ENCODE measurements at places on chromosomes 3 and 15.

DNA sequence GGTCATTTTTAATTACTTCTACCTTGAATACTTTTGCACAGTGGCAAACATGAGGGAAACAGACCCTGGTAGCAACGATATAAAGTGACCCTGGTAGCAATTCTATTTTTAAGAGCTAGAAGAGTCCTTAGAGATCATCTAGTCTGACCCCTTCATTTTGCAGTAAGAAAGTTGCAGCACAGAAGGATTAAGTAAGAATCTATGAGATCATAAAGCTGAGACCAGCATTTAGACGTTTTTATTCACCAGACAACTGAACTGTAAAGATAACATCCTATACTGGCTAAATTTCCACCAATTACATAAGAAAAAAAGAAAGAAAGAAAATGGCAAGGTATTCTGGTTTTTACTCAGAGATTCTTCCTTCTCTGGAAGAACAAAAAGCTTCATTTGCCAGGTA is 49.9 kb downstream of the LRRFIP2 start:
- DNase-seq = no peak

DNA sequence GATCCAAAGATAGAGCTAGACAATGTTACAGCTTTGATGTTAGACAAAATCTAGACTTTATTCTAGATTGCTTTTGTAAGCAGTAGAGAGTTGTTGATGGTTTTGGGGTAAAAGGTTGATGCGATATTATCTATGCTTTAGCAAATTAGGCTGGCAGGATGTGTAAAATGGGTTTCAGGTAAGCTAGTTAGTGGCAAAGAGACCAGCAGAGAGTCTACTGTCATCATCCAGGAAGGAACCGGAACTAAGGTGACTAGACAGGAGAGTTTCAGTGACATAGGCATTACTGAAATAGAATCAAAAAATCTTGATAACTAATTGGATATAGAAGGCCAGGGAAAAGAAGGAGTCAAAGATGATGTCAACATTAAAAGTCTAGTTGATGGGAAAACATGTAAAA is 11.1 kb downstream of the OR5K2 start:
- no peak for DNase-seq

DNA sequence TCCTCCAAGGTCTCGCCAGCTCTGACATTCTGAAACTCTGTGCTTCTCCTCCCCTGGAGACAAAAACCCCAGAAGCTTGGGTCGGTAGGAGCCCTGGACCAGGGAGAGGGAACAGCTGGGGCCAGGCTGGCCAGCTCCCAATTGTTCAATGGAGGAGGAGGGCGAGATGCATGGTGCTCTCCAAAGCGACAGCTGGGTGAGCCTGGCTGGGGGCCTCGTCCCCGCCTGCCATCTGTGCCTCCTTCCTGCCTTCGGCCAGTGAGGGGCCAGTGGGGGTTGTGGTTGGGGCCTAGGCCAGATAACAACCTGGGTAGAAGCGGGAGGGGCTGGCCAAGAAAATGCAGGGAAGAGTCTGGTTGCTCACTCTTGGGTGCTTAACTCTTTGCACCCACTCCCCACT is 79.4 kb downstream of the CORO2B start:
- no peak for DNase-seq

DNA sequence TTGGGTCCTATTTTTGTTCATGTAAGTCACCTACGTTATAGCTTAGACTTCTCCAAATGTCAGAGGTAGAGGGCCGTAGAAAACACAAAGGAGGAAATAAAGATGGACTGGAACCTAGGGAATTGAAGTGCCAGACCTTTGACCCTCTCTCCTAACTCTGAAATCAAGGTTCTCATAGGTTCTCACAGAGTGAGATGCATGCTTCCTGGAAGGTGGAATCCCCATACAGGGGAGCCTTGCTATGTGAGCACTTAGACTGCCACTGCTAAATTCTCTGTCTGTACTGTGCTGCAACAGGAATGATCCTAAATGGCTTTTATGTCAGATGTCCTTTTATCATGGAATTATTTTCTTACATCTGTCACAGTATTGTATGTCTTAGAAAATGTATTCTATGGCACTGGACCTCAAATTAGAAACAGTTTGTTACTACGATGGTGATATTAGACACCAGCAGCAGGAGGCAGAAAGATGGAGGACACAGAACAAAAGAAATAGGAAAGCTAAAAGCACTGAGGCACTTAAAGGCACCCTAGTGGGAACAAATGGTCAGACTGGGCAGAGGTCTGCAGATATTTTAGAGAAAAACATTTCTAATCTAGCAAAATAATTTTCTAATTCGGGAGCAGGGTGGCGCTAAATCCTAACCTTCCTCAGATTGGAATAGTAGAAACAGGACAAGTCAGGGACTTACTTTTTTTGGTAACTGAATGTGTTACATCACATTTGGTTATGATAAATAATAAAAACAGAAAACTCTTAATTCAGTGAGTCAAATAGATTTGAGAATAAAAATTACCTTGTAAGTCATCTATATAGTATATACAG is 60.2 kb upstream of the CDAN1 start:
- no peak for DNase-seq

DNA sequence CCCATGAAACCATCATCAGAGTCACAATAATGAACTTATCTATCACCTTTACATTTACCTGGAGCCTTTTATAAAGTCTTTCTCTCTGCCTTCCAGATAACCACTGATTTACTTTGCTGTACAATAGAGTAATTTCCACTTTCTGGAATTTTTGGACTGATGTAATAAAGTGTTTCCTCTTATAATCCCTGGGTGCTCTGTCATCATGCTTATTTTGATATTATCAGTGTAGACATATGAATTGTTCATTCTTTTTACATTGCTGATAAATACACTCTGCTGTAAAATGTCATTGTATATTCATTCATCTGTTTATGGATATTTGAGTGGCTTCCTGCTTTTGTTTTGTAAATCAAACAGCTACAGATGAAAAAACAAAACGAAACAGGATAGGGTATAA is 27.0 kb upstream of the IREB2 start:
- no peak for DNase-seq

GRCh38 chr3:36477655-36478054 is 97.4 kb downstream of the STAC start:
- DNase-seq = no peak

GRCh38 chr3:8565376-8565775 is 63.8 kb downstream of the LMCD1 start:
- no peak for DNase-seq

DNA sequence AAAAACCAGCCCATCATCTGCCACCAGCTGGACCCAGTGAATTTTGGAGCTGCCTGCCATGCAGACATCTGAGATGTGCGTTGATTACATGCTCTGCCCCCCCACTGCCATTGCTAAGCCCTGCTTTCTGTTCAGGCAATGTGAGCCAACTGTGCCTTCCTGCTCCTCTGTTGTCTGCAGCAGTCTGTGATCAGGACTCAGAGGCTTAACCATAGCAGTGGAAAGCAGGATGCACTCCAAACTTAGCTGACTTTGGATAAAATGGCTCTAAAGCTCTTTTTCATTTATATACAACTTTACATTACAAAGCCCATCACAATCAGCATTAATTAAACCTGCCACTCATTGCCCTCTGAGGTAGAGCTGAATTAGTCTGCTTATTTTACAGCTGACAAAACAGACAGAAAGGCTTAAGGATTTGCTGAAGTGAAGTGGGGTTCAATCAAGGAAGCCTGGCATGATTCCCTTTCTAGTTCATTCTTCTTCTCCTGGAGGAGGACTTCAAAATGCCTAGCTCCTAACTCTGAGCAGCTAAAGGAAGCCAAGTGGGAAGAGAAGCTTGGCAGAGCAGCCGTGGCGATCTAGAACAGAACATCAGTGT is 15.7 kb upstream of the RPS27L start:
- no peak for DNase-seq

DNA sequence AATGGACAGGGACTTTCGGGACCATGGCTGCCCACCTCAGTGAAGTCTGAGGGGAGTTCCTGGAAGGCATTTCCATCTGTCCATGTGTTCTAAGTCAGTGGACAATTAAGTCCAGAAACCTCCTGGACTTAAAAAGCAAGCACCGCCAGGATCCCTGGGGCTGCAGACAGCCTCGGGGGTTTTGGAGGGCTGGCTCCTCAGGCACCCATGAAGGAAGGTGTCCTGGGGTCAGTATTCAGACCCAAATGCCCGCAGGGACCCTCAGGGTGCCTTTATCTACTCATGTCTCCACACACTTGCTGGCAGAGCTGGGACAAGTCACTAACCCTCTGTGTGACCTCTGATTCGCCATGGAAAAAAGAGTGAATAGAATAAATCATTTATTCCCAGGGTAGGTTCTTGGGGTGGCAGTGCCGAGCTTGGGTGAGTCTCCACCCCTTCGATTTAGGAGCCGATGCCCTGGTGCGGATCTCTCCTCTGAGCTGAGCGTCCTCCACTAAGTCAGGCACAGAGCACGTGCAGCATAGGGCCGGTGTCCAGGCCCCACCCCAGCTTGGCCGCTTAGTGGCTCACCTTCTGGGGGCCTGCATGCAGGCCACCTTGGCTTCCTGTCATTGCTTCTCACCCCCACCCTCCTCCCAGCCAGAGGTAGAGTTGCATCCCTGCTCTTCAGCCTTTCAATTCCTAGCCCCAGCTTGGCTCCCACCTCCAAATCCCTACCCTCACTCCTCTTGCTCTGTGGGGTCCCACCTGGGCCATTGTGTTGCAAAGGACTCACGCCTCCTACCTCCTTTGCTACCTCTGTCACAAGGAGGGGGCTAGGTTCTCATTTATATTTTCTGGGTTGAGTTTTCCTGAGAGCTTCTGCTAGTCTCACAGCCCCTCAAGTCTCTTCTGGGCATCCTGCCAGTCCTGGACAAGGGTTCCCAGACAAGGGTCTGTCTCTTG is 19.9 kb downstream of the SLC6A6 start:
- no peak for DNase-seq

DNA sequence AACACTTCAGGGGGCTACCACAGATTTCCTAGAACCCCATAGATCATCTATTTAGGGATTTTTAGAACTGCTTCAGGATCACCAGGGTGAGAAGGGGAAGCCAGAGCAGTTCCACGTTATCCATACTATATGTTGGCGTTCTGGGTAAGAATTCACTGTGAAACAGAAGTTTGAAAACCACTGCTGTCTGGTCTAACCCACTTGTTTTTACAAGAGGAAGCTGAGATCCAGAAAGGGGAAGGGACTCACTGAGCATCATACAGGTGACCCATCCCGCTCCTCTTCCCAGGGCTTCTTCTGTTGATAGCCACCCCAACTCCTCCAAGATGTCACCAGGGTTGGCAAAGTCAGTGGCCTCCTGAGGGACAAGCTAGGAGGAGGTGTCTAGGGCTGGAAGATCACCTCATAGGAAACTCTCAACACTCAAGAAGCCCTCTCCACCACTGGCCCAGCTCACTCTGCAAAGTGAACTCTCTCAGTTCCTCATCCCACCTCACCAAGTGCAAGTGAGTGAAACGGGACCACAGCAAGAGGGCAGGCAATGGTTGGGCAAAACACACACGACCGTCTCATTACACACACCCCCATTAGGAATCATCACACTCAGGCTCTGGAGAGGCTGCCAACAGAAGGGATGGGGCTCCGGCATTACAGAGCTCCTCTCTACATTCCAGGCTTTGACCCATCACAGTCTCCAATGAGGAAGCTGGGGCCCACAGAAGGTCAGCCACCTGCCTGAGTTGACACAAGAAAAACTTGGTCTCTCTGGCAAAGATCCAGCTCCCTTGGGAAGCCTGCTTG is 1.8 kb downstream of the DAPK2 start:
- no peak for DNase-seq

- no peak for DNase-seq
These were observed 45.4 kb downstream of the WNT7A start for GRCh38 chr3:13834258-13835035.

DNA sequence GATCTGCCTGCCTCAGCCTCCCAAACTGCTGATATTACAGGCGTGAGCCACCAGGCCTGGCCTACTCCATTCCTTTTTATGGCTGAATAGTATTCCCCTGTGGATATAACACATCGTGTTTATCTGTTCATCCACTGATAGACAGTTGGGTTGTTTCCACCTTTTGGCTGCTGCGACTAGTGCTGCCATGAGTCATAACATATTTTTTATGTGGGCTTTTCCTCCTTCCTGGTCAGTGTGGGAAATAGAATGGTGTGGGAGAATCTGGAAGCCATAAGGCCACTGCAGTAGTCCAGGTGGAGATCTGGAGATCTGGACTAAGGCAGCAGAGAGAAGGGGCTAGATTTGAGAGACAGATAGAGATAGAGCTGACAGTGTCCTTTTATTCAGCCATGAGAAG is 16.2 kb downstream of the LCMT2 start:
- no peak for DNase-seq

DNA sequence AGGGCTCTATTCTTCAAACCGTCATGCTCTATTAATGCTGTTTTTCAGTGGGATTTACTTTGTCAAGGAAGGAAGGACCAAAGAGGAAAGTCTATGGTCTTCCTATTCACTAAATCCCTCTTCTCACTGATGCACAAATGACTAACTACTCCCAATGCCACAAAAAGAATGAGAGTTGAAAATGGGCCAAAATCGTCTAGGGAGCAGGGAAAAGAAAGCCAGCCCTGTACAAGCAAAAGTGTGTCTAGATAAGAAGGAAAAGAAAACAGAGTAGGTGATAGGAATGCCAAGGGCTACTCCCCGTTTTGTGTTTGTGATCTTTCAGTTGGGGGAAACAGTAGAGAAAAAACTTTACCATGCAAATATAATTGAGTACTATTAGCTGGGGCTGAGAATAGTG is 97.2 kb upstream of the TMCO5A start:
- DNase-seq = no peak

DNA sequence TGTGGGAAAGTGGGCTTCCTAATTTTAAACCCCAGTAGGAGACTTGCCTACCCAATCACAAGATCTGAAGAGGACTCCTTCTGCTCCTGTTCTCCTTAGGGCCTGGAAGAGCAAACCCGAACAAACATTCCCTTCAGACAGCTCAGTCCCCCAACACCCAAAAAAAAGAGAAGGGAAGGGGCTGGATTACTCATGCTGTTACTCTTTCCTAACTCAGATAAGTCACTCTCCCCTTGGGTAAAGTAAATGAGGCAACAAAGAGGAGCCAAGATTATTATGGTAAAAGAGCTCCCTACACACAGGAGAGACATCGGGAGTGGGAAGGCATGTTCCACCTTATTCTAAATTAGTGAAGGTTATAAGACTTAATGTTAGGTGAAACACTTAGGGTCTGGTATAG is 18.1 kb upstream of the LEKR1 start:
- DNase-seq = no peak

GRCh38 chr15:85618956-85619491 is 175.7 kb downstream of the KLHL25 start:
- no peak for DNase-seq

DNA sequence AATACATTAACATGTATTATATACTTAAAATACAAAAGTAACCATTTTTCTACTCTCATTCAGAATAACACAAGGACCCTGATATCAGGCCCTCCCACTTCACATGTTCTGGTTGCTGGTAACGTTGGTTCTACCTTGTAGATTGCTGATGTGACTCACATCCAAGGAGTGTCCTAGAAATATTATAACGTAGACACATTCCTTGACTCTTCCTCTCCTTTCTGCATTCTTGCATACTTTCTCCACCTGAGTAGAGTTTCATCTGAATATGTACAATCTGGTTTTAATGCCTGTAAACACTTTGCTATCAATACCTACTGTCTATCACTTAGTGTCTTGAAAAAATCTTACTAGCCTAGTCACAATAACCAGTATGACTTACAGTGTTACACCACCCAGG is 35.0 kb upstream of the NEDD4 start:
- DNase-seq = no peak
